Endodermal cell (in vitro differentiated cells): ENCODE measurements at places on chromosomes 2 and 18.
A peak's percentile ranks its signal among the peaks of the same experiment; 100 is the strongest.

GRCh38 chr2:228689053-228689452 lies 507.6 kb upstream of the SPHKAP start:
- peak; percentile 88 for DNase-seq
- no peaks in the 10 kb centered on the region for H3K36me3 ChIP-seq
- no peaks in the 10 kb centered on the region for H3K27me3 ChIP-seq
- H3K4me3 ChIP-seq: no peak overlapping the region

DNA sequence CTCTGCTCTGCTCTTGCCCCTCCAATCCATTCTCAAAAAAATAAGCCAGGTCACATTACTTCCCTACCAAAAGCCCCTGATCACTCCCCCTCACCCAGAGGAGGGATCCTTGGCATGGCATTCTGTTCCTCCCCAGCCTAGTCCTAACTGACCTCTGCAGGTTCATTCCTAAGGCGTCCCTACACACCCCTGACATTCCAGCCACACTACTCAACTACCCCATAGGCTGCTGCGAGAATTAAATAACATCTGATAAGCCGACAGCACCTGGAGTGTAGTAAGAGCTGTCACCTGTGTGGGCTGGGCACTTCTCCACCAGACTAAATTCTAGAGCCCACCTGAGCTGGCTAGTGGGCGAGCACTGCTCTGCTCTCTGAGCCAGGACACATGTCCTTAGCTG lies 44.7 kb upstream of the SLC1A4 start:
- peak; percentile 53 for DNase-seq
- no peaks in the 10 kb centered on the region for H3K27me3 ChIP-seq
- H3K36me3 ChIP-seq: no peaks in the 10 kb centered on the region
- no peak overlapping the region for H3K27ac ChIP-seq
- no peaks in the 10 kb centered on the region for H3K4me1 ChIP-seq

- H3K27me3 ChIP-seq: no peaks in the 10 kb centered on the region
- no peak overlapping the region for H3K4me3 ChIP-seq
- H3K4me1 ChIP-seq: no peaks in the 10 kb centered on the region
Observed at GRCh38 chr2:209579230-209579749, 155.4 kb downstream of the MAP2 start.

DNA sequence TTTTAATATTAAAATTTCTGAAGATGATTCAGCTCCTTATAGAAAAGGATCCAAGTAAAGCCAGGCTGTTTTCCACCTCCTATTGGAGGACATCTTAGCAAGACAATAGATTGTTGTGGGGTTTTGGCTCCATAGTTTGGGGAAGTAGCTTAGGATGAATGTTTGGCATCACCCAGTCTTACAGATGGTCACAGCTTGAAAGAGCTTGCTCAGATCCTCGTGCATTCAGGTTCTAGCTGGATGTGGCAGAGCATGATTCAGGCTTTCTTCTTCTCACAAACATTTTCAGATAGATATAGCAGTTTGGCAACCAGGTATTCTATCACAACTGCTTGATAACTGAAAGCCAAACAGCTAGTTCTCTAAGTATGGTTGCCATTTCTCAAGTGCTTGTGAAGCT lies 23.6 kb upstream of the PDCL3 start:
- H3K36me3 ChIP-seq: no peaks in the 10 kb centered on the region
- H3K27me3 ChIP-seq: no peaks in the 10 kb centered on the region
- no peaks in the 10 kb centered on the region for H3K4me1 ChIP-seq
- H3K27ac ChIP-seq: no peak overlapping the region
- no peak overlapping the region for H3K4me3 ChIP-seq

- DNase-seq: no peak
- H3K27ac ChIP-seq: no peak overlapping the region
- no peaks in the 10 kb centered on the region for H3K4me1 ChIP-seq
Observed at GRCh38 chr2:241443486-241444223, 64.7 kb downstream of the STK25 start.

DNA sequence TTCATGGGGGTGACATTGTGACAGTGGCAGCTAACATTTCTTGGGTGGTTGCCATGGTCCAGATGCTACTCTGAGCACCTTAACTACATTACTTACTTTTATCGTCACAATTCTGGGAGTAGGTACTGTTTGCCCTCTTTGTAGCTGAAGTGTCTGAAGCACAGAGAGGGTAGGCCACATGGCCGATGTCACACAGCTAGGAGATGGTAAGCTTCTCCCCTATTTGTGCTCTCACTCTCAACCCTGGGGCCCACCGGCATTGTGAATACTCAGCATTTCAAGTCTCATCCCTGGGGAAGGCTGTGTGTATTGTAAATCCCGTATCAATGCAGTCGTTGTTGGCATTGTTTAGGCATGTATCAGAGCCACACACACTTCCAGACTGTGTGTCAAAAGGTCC lies 136.6 kb downstream of the ACOXL start:
- DNase-seq: no peak
- H3K27ac ChIP-seq: no peak overlapping the region
- H3K4me3 ChIP-seq: no peak overlapping the region
- H3K27me3 ChIP-seq: no peaks in the 10 kb centered on the region
- no peaks in the 10 kb centered on the region for H3K36me3 ChIP-seq

GRCh38 chr18:26826656-26827235 lies 38.8 kb downstream of the AQP4 start:
- no peaks in the 10 kb centered on the region for H3K36me3 ChIP-seq
- DNase-seq: no peak
- H3K4me3 ChIP-seq: no peak overlapping the region
- H3K27ac ChIP-seq: no peak overlapping the region
- H3K4me1 ChIP-seq: no peaks in the 10 kb centered on the region
- H3K27me3 ChIP-seq: peaks cover 15% of the 10 kb centered on the region

DNA sequence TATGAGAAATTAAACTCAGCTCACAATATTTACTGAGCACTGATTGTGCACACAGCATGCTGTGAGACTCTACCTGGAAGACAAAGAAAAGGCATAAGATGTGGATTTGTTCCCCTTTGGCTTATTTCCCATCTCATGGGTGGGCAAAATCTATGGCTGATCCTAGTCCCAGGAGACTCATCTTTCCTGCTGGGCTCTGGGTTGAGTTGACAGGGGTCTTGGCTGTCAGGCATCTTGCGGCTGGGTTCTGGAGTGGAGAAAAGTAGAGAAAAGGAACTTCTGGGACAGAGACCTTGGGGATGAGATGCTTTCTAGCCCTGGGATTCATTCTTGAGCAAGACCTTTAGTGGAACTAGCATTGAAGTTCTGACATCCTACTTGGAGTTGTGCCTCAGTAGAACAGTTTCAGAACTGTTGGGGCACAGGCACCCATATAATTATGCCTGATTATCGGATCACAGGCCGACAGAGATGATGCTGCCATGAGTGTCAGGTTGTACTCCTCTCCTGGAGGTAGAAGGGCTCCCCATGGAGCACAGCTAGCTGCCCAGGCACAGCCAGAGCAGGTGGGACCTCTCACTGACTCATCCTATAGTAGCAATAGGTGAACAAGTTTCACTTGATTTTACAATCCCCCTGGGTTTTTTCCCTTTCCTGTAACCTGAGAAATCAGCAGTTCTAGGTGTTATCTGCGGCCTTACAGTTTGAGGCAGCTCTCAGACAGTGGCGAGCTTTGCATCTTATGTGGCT lies 260.9 kb downstream of the CYRIA start:
- no peaks in the 10 kb centered on the region for H3K36me3 ChIP-seq
- H3K4me3 ChIP-seq: no peak overlapping the region
- H3K27ac ChIP-seq: no peak overlapping the region
- no peak for DNase-seq
- peaks cover 2% of the 10 kb centered on the region for H3K4me1 ChIP-seq
- H3K27me3 ChIP-seq: no peaks in the 10 kb centered on the region

DNA sequence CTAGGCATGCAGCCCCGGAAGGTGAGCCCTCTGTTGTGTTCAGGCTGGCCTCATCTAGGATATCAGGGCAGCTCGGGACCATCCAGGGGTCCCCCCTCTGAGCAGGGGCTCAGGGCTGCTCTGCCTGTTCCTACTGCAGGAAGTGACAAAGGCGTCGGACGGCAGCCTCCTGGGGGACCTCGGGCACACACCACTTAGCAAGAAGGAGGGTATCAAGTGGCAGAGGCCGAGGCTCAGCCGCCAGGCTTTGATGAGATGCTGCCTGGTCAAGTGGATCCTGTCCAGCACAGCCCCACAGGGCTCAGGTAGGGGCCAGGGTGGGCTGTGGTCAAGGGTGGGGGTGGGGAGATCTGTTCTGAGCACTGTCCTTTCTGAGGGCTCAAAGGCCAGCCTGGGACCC lies 13.1 kb downstream of the KCNIP3 start:
- H3K4me3 ChIP-seq: no peak overlapping the region
- no peaks in the 10 kb centered on the region for H3K4me1 ChIP-seq
- no peaks in the 10 kb centered on the region for H3K27me3 ChIP-seq
- no peak overlapping the region for H3K27ac ChIP-seq
- no peak for DNase-seq

- peaks cover 4% of the 10 kb centered on the region for H3K4me1 ChIP-seq
- no peak for DNase-seq
- no peaks in the 10 kb centered on the region for H3K27me3 ChIP-seq
- H3K4me3 ChIP-seq: no peak overlapping the region
- no peak overlapping the region for H3K27ac ChIP-seq
Observed at GRCh38 chr2:99398303-99398702, 61.1 kb downstream of the EIF5B start.

- H3K27me3 ChIP-seq: no peaks in the 10 kb centered on the region
- H3K4me1 ChIP-seq: no peaks in the 10 kb centered on the region
- DNase-seq: peak; percentile 13
- no peak overlapping the region for H3K27ac ChIP-seq
- H3K4me3 ChIP-seq: no peak overlapping the region
Observed at GRCh38 chr2:11017921-11018320, 106.2 kb downstream of the KCNF1 start.

DNA sequence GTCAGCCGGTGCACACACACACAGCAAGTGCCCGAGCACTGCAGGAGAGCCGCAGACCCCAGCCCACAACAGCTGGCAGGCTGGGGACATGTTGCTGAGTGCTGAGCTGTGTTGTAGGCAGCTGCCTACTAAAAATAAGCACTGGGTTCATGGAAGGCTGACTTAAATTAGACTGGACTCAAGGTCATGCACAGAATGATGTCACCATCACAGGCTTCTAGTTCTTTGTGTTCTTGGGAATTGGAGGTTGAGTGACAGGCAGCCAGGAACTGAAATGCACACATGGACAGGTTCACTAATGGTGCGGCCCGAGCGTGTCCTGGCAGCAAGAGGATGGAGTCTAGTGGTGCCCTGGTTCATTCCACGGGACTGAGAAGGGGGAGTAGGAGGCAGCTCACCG lies 71.3 kb downstream of the VWA3B start:
- H3K27ac ChIP-seq: no peak overlapping the region
- H3K4me1 ChIP-seq: peaks cover 6% of the 10 kb centered on the region
- no peaks in the 10 kb centered on the region for H3K36me3 ChIP-seq
- no peaks in the 10 kb centered on the region for H3K27me3 ChIP-seq

DNA sequence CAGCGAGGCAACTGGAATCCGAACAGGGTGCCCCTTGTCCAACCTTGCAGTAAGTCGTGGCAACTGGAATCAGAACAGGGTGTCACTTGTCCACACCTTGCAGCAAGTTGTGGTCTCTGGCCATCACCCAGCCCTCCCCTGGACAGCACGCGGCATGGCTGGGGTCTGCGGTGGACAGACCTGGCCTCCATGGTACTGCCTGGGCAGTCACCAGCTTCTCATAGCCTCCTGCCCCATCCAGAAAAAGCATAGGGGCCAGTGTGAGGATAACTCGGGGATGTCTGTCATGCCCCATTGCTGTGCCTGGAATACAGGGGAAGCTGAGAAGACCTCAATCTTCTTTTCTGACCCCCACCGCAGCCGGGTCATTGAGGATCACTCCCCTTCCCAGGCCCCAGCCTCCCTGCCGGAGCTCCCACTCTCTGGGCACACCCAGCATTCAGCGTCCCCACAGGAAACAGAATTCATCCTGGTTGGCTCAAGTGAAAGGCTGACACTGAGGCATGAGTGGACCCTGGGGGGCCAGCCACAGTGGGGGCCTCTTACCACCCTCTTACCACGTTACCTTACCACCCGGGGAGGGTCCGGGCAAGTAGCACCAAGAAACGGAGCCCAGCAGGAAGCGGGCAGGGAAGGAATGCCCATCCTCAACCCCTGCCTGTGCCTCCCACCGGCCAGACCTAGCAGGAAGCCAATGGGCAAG lies 68.0 kb upstream of the RAB6C start:
- H3K4me3 ChIP-seq: no peak overlapping the region
- H3K4me1 ChIP-seq: no peaks in the 10 kb centered on the region
- H3K27me3 ChIP-seq: no peaks in the 10 kb centered on the region
- H3K27ac ChIP-seq: no peak overlapping the region
- DNase-seq: peak; percentile 20
- H3K36me3 ChIP-seq: no peaks in the 10 kb centered on the region

GRCh38 chr2:43333656-43334144 lies 107.3 kb upstream of the ZFP36L2 start:
- no peak for DNase-seq
- no peak overlapping the region for H3K4me3 ChIP-seq
- H3K36me3 ChIP-seq: no peaks in the 10 kb centered on the region
- H3K27ac ChIP-seq: no peak overlapping the region

- H3K27me3 ChIP-seq: no peaks in the 10 kb centered on the region
- no peak for DNase-seq
- H3K36me3 ChIP-seq: no peaks in the 10 kb centered on the region
- peaks cover 4% of the 10 kb centered on the region for H3K4me1 ChIP-seq
Observed at GRCh38 chr2:47601568-47601967, 181.4 kb upstream of the MSH6 start.

- no peak overlapping the region for H3K4me3 ChIP-seq
- no peak for DNase-seq
- H3K27ac ChIP-seq: no peak overlapping the region
- no peaks in the 10 kb centered on the region for H3K27me3 ChIP-seq
- no peaks in the 10 kb centered on the region for H3K36me3 ChIP-seq
- H3K4me1 ChIP-seq: no peaks in the 10 kb centered on the region
Observed at GRCh38 chr2:161055289-161055688, 104.9 kb upstream of the TANK start.

DNA sequence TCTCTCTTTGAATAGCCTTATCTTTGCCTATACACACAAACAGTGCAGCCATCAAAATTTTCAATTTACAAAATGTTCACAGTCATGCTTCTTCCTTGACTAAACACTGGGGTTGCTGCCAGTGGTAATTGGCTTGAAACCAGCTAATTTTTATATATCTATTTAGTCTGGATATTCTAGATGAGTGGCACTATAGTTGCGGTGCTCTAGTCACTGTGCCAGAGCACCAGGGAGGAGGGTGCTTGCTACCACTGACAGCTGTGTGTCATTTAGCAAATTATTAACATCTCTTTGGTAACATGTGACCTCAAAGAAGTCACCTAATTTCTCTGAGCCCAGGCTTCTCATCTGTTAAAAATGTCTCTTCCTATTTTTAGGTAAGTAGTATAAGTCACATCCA lies 130.4 kb downstream of the MEIS1 start:
- H3K4me3 ChIP-seq: no peak overlapping the region
- DNase-seq: no peak
- H3K27ac ChIP-seq: no peak overlapping the region
- H3K27me3 ChIP-seq: no peaks in the 10 kb centered on the region
